Temporal lobe (tissue), 4 donors: ENCODE measurements at places on chromosomes 1 and 21. TPM values are rescaled to one million over a fixed set of nuclear protein-coding genes. Genes with fewer than 3 reads are reported as not detected.

RIPPLY3 gene
- under 0.01 TPM for total RNA-seq

TNFRSF9 gene
- total RNA-seq, result not detected

MSH4 gene
- 0.98 TPM for total RNA-seq

MYBPH gene
- total RNA-seq, result not detected
